Body of pancreas (tissue), 4 donors: ENCODE measurements at places on chromosomes 3 and 15. TPM values are rescaled to one million over a fixed set of nuclear protein-coding genes. Genes with fewer than 3 reads are reported as not detected.

GRCh38 chr3:71244153-71244825, 339.2 kb downstream of the FOXP1 start:
- H3K27me3 ChIP-seq, result no peaks in the 10 kb centered on the region
- H3K4me3 ChIP-seq, result no peak overlapping the region

Gene ALPK3
- 7.8 TPM for total RNA-seq

DNA sequence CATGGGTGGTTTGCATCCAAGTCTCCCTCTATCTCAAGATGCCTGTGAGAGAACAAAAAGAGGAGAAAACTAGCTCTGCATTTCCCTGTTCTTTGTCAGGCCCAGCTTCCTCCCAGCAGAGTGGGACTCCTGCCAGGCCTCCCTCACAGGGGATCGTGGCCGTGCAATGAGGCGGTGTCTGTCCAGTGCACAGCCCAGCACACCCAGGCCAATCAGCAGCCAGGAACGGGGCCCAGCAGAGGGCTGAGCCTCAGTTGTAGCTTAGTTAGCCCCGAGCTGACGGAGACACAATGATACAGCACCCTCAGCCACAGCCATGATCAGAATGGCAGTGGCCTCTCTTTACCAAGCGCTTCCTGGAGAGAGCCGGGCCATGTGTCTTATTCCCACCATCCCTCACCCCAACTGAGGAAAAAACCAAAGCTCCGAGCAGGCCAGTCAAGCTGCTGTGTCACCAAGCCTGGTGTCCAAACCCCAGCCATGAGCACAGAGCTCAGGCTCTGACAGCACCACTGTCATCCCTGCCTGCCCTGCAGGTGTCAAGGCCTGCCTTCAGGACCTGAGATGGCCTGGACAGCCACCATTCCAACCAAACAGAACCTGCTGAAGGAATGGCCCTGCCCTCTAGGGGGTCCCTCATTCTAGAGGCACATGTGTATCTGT, 71.1 kb downstream of the DNAJB8 start:
- peak; percentile 47 for DNase-seq
- peaks cover 27% of the 10 kb centered on the region for H3K4me1 ChIP-seq
- no peaks in the 10 kb centered on the region for H3K36me3 ChIP-seq
- peak overlapping the region; percentile 33 for H3K27ac ChIP-seq

DNA sequence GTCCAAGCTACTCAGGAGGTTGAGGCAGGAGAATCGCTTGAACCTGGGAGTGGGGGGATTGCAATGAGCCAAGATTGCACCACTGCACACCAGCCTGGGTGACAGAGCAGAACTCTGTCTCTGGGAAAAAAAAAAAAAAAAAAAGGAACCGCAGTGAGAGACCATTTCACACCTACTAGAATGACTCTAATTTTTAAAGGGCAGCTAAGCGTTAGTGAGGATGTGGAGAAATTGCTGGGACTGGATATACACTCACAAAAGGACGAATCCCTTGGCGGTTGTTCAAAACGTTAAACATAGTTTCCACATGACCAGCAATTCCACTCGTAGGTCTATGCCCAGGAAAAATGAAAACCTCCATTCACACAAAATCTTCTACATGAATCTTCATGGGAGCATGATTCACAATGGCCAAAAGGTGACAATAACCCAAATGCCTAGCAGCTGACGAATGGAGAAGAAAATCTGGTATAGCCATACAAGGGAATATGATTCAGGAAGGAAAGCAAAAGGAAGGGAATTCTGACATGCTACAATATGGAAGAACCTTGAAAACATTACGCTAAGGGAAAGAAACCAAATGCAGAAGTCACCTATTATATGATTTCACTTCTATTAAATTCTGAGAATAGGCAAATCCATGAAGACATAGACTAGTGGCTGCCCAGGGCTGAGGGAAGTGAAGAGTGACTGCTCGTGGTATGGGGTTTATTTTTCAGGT, 127.0 kb downstream of the CHSY1 start:
- no peak for DNase-seq
- peaks cover 6% of the 10 kb centered on the region for H3K4me1 ChIP-seq
- H3K27ac ChIP-seq, result no peak overlapping the region
- no peaks in the 10 kb centered on the region for H3K36me3 ChIP-seq
- no peak overlapping the region for H3K4me3 ChIP-seq

DNA sequence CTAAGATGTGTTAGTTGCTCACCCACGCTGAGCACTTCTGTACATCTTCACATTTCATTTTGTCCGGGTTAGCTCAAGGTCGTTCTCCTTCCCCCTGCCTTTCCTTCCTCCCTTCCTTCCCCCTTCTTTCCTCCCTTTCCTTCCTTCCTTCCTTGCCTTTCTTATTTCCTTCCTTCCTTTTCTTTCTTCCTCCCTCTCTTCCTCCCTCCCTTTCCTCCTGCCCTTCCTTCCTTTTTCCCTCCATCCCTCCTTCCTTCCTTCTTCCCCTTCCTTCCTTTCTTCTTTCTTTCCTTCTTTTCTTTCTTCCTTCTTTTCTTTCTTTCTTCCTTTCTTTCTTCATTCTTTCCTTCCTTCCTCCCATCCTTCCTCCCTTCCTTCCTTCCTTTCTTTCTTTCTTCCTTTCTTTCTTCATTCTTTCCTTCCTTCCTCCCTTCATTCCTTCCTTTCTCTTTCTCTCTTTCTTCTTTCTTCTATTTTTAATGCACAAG, 129.8 kb downstream of the FAM174B start:
- H3K4me1 ChIP-seq, result no peaks in the 10 kb centered on the region
- no peak overlapping the region for H3K27ac ChIP-seq
- no peak overlapping the region for H3K4me3 ChIP-seq
- H3K36me3 ChIP-seq, result no peaks in the 10 kb centered on the region
- H3K27me3 ChIP-seq, result no peaks in the 10 kb centered on the region

GRCh38 chr3:98483626-98484025, 13.9 kb upstream of the OR5K2 start:
- H3K36me3 ChIP-seq, result no peaks in the 10 kb centered on the region
- H3K27me3 ChIP-seq, result no peaks in the 10 kb centered on the region
- H3K4me3 ChIP-seq, result no peak overlapping the region
- DNase-seq, result no peak
- no peak overlapping the region for H3K27ac ChIP-seq

DNA sequence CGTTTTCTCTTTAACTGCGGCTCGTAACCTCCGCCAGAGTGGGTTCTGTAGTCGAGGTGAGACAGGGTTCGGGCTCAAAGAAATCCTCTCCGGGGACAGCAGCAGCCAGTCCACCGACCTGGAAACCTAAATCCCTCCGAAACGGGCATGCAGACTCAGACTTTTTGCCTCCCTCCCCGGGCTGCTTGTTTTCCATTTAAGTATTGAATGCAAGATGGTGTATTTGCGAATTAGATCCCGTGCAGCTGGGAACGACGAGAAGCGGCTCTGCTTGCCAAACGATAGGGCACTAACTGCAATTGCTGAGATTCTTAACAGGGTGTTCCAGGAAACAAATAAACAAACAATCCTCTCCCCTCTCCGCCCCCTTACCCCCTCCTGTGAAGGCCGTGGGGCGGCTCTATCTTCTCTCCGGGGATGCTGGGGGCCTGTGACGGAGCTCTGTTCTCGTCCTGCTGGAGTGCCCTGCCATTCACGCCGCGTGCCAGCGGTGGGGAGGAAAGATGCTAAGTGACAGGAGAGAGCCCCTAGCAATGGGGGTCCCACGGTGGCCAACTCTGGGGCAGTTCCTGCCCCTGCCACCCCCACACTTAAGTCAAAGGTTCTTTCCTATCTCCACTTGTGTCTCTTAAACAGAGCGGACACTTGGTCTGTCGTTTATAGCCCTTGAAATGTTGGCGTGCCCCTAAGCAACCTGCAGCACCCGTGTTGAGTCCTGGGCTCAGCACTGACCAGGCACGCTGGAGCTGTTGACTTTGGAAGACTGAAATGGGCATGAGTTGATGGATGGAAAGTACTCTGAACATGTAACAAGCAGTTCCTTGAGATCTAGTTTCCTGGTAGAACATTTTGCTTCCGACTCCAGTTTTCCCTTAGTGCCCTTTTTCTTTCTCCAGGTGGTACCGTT, 1.3 kb upstream of the ETV5 start:
- no peaks in the 10 kb centered on the region for H3K27me3 ChIP-seq
- H3K27ac ChIP-seq, result peak overlapping the region; percentile 87
- H3K4me1 ChIP-seq, result peaks cover 26% of the 10 kb centered on the region
- H3K4me3 ChIP-seq, result no peak overlapping the region
- no peaks in the 10 kb centered on the region for H3K36me3 ChIP-seq

DNA sequence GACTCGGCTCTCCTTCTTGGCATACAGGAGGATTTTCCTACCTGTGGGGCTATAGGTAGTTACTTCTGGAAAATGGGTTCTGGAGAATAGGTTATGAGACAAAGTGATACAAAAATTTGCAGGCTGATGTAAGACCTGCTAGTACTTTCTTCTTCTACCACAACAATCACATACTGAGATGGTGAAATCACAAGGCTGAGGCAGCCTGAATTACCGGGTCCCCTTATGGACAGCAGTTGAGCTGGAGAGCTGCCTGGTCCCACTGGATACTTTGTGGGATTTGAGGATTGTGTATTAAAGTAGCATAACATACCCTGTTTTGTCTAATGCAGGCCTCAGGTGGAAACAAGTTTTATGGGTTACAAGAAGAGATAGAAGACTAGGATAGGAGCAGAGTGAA, 86.5 kb upstream of the FAM98B start:
- no peaks in the 10 kb centered on the region for H3K27me3 ChIP-seq
- no peak overlapping the region for H3K27ac ChIP-seq
- DNase-seq, result no peak
- no peak overlapping the region for H3K4me3 ChIP-seq

Gene LOXL1
- total RNA-seq, result 8.6 TPM

DNA sequence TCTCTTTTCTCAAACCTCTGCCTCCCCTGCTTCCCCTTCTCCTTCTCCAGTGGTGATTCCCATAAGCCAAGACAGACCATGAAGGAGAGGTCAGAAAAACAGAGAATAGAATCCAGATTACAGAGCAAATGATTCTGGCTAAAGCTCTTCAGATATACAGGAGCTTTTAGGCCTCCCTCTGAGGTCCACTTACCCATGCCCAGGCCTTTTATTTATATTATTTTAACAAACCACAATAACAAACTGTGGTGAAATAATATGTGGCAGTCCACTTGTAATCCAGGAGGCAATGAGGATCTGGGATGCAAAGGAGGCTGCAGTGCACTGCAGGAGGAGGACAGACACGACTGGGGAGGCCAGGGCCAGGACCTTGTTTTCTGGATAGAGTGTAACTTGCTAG, 104.1 kb downstream of the STAC start:
- no peak overlapping the region for H3K27ac ChIP-seq
- no peak for DNase-seq
- H3K36me3 ChIP-seq, result no peaks in the 10 kb centered on the region
- H3K4me3 ChIP-seq, result no peak overlapping the region

DNA sequence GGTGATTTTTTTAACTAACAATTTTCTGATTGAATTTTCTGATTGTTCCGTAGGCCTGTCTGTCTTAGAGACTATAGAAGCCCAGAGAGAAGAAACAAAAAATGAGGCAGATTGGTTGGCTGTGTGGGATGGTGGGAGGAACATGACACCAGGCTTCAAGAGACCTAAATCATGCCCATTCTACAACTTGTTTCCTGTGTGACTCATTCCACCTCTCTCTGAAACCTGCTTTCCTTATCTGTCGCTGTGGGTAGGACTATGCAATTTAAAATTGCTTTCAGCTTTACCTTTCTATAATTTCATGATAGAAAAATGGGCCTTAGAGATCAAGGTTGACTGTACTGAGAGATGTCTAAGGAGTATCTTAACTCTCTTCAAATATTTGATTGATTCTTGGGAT, 44.5 kb downstream of the OXNAD1 start:
- H3K4me3 ChIP-seq, result no peak overlapping the region
- DNase-seq, result no peak
- no peaks in the 10 kb centered on the region for H3K4me1 ChIP-seq
- no peak overlapping the region for H3K27ac ChIP-seq
- H3K36me3 ChIP-seq, result peaks cover 1% of the 10 kb centered on the region

DNA sequence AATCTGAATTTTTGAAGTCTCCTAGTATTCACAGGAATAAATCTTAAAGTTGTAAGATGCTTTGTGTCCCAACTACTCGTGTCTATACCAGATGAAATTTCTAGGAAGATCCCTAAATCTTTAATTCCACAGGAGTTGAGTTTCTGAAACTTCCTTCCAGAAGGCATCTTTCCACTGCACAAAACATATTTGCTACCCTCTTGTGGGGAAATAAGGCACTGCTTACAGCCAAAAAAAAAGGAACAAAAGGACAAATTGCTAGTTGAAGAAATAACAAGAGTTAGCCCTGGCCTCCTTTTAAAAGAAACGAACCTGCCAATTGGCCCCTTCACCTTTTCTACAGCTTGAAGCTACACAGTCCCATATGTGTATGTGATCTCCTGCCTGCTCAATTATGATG, 54.0 kb downstream of the TAFA4 start:
- DNase-seq, result no peak
- no peak overlapping the region for H3K4me3 ChIP-seq
- H3K36me3 ChIP-seq, result no peaks in the 10 kb centered on the region
- H3K27me3 ChIP-seq, result no peaks in the 10 kb centered on the region

DNA sequence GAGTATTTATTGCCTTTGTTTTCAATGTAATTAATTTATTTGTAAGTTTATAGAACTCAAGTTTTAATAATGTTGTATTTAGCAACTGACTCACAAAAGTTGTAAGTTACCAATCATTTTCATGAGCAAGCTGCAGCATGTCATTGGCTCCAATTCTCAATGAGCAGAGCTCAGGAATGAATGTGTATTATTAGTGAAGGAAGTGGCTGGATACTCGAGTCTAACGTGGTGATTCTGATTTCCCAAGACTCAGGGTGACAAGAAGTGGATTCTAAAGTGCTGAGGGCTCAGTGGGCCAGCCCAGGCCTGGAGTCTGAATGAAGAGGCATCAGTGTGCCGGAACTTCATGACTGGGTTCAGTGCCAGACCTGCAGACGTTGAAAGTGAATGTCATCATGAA, 39.6 kb downstream of the CLDN11 start:
- no peaks in the 10 kb centered on the region for H3K36me3 ChIP-seq
- no peaks in the 10 kb centered on the region for H3K27me3 ChIP-seq
- H3K4me1 ChIP-seq, result no peaks in the 10 kb centered on the region
- no peak overlapping the region for H3K27ac ChIP-seq
- H3K4me3 ChIP-seq, result no peak overlapping the region

Gene SEMA5B
- 15.2 TPM for total RNA-seq

GRCh38 chr3:43523454-43524053, 98.3 kb downstream of the ANO10 start:
- DNase-seq, result no peak
- no peaks in the 10 kb centered on the region for H3K27me3 ChIP-seq
- H3K36me3 ChIP-seq, result no peaks in the 10 kb centered on the region
- no peaks in the 10 kb centered on the region for H3K4me1 ChIP-seq

DNA sequence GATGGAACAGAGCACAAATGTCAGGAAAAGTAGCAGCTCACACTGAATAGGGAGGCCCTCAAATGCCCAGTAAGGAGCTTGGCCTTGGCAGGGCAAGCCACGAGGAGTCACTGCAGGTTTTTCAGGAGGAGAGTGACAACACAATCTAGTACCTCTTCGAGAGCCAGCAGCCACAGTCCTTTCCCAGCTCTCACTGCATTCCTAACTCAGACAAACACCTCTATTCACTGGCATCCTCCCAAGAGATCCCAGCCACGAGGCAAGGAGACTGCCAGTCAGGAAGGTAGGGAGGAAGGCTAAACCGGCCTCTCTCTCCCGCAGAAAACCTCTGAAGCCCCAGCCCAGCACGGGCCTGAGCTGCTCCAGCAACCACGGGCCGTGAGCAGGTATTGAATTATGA, 146.0 kb upstream of the SMAD3 start:
- no peaks in the 10 kb centered on the region for H3K36me3 ChIP-seq
- peak; percentile 47 for DNase-seq
- H3K4me1 ChIP-seq, result peaks cover 19% of the 10 kb centered on the region
- H3K4me3 ChIP-seq, result no peak overlapping the region
- H3K27ac ChIP-seq, result peak overlapping the region; percentile 21
